ENCODE measurements at places on chromosomes 5 and 9. TPM values are rescaled to one million over a fixed set of nuclear protein-coding genes. Genes with fewer than 3 reads are reported as not detected.

Gene TSLP
- total RNA-seq = 1.7 TPM

Gene PIGO
- 25.2 TPM for total RNA-seq

Gene RFX3
- total RNA-seq = 13.8 TPM

Gene ATP6V1G1
- 112 TPM for total RNA-seq

Gene SUSD1
- 31.0 TPM for total RNA-seq

Gene IFNA14
- not detected for total RNA-seq

Gene ADAMTS13
- total RNA-seq = 2.0 TPM

Gene SPATA9
- not detected for total RNA-seq

Gene PARP8
- total RNA-seq = 52.3 TPM

Gene BNC2
- total RNA-seq = 18.1 TPM

Gene PCDHB5
- total RNA-seq = 2.3 TPM

Gene OR13J1
- not detected for total RNA-seq

Gene KIF20A
- 0.69 TPM for total RNA-seq

Gene EGFLAM
- total RNA-seq = 2.1 TPM

Gene SLC25A2
- total RNA-seq = 0.64 TPM

Gene RETREG1
- 22.8 TPM for total RNA-seq

Gene IGIP
- total RNA-seq = 17.3 TPM

Gene HSPA5
- 282 TPM for total RNA-seq

Gene RASGRF2
- 5.4 TPM for total RNA-seq

Gene MGAT4B
- 118 TPM for total RNA-seq

Gene LCN6
- total RNA-seq = 21.5 TPM

Gene UNC5A
- total RNA-seq = 0.46 TPM

Gene NTNG2
- total RNA-seq = 7.6 TPM

Gene NFIB
- total RNA-seq = 99.4 TPM

Gene RIMOC1
- total RNA-seq = 28.2 TPM

Gene SLC2A6
- 11.4 TPM for total RNA-seq

Gene RGS3
- 71.1 TPM for total RNA-seq

Gene PCA3
- total RNA-seq = not detected

Gene CDC20B
- total RNA-seq = not detected

Gene CFAP77
- total RNA-seq = not detected

Gene CEP78
- total RNA-seq = 12.1 TPM

Gene SPINK4
- not detected for total RNA-seq

Gene COMMD10
- 28.9 TPM for total RNA-seq

Gene PCDHB10
- total RNA-seq = 2.1 TPM

Gene ACOT12
- not detected for total RNA-seq

Gene PCDHGA8
- 1.2 TPM for total RNA-seq

Gene PDE6A
- 0.09 TPM for total RNA-seq

Gene XRCC4
- 5.9 TPM for total RNA-seq

Gene FCHSD1
- 13.6 TPM for total RNA-seq

Gene RGS14
- 17.5 TPM for total RNA-seq

Gene PITX1
- total RNA-seq = not detected

Gene FAM151B
- total RNA-seq = 3.4 TPM

Gene ADRA1B
- 7.1 TPM for total RNA-seq

Gene BARHL1
- total RNA-seq = not detected

Gene MLANA
- not detected for total RNA-seq

Gene MSMP
- not detected for total RNA-seq

Gene CTXN3
- not detected for total RNA-seq

Measured in upper lobe of right lung (tissue), 1 donor.